ENCODE measurements at places on chromosomes 16 and 17.

DNA sequence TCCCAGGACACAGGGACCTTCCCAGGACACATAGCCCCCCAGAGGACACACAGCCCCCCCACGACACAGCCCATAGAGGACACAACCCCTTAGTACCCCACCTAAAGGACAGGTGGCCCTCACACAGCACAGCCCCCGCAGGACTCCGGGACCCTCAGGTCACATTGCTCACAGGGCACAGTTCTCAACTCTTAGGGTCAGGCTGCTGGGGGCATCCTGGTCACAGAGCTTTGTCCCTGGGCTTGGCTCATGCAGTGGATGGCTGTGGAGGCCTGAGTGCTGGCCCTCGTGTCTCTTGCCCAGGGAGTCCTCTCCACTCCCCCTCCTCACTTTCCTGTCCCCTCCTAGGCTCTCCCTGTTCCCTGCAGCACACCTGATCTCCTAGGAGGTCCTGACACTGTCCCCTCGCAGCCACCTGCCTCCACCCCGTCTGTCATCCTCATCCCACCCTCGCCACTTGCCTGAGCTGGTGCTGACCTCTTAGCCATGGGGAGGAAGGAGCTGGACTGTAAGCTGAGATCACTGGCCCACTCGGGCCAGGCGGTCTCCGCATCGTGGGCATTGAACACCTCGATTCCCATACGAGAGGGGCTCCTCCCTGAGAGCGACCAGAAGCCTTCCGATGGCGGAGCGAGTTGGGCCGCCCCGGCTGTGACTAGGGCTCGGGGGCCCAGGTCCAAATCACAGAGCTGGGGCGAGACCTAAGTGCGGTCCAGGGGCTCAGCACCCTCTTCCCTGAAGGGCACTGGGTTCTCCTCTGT lies 1.4 kb upstream of the WDR45B start:
- DNase-seq, result no peak

GRCh38 chr17:68924793-68925720 lies 30.1 kb downstream of the ABCA8 start:
- no peak for DNase-seq

DNA sequence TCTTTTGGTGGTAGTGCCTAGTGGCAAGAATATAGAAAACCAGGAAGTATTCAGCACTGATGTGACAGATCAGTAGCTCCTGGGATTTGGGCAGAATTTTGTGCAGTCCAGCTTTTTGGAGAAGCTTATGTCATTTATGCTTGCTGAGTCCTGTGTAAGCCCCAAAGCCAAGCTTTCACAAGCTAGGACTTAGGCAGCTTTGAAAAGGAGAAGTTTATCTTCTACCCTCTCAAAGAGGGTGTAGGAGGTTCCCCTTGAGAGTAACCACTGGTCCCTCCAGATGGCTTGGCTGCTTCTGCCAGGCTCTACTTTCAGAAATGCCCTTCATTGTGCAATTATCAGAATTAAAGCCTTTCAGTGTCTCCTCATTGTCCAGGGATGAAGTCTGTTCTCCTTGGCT lies 78.8 kb downstream of the CES1 start:
- no peak for DNase-seq

GRCh38 chr16:13928646-13929045 lies 8.7 kb downstream of the ERCC4 start:
- no peak for DNase-seq

- DNase-seq, result no peak
These were observed 26.8 kb downstream of the TBC1D16 start for GRCh38 chr17:80008848-80009247.

DNA sequence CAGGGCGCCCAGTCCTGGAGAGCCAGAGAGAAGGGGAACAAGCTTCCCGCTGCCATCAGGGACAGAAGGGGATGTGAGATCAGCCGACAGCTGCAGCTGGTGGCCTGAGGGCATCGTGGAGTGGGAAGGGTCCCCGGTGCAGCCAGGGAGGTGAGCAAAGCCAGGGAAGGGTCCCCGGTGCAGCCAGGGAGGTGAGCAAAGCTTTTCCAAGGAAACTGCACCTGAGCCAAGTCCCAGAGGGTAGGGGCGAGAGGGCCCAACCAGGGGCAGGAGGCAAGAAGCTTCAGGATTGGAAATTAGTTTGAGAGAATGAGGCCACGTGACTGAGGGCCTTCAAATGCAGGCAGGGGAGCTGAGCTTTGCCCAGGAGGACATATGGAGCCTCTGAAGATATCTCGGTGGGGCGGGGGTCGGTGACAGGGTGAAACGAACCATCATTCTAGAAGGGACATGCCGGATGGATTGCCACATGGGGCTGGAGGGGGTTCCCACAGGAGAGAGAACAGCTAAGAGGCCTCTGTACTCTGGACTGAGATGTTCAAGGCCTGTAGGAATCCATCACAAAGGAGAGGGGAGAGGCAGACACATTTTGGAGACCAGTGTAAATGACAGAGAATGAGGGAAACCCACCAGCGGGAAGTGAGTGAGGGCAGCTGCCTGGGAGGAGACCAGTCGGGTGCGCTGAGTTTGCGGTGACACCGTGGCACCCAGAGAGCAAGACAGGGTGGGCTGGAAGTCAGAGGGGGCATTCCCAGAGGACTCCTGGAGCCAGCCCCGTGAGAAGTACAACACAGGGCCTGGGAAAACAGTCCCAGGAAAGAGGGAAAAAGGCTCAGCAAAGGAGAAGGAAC lies 31.4 kb upstream of the RPH3AL start:
- no peak for DNase-seq

DNA sequence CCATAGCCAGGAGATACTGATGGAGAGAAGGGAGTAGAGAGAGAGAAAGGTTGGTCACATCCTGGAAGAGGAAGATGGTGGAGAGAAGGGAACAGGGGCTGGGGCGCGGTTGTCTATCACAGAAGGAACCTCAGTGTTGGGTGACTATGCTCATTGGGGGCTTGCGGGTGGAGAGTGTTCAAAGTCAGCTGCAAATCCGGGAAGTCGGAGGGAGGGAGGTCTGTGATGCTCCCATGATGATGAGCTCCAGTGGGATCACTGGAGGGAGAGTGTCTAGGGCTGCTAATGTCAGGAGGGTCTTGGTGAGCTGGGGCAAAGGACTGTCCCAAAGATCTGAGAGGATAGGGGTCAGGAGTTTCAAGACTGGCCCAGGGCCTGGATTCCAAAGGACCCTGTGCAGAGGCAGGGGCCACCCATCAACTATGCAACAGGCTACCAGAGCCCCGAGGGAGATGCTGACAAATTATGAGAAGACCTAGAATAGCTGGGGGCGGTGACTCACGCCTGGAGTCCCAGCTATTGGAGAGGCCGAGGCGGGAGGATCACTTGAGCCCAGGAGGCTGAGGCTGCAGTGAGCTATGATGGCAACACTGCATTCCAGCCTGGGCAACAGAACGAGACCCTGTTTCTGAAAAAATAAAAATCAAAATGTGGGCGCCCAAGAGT lies 2.6 kb downstream of the SPDYE4 start:
- DNase-seq, result no peak

GRCh38 chr17:16283705-16284104 lies 66.7 kb downstream of the PIGL start:
- DNase-seq, result no peak

DNA sequence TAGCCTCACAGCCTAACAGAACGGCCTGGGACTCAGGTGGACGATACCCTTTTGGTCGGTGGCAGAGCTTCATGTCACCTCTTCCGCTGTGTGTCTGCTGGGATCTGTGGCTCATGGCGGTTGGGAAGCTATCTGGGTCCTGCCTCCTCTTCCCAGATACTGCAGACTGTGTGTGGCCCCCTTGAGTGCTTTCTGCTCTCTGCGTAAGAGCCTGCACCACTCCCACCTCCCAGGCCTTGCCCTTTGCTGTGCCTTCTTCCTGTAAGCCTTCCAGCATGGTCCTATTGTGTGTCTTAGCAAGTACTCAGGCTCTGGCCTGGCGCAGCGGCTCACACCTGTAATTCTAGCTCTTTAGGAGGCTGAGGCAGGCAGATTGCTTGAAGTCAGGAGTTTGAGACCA lies 17.5 kb upstream of the ADCY7 start:
- DNase-seq, result no peak

DNA sequence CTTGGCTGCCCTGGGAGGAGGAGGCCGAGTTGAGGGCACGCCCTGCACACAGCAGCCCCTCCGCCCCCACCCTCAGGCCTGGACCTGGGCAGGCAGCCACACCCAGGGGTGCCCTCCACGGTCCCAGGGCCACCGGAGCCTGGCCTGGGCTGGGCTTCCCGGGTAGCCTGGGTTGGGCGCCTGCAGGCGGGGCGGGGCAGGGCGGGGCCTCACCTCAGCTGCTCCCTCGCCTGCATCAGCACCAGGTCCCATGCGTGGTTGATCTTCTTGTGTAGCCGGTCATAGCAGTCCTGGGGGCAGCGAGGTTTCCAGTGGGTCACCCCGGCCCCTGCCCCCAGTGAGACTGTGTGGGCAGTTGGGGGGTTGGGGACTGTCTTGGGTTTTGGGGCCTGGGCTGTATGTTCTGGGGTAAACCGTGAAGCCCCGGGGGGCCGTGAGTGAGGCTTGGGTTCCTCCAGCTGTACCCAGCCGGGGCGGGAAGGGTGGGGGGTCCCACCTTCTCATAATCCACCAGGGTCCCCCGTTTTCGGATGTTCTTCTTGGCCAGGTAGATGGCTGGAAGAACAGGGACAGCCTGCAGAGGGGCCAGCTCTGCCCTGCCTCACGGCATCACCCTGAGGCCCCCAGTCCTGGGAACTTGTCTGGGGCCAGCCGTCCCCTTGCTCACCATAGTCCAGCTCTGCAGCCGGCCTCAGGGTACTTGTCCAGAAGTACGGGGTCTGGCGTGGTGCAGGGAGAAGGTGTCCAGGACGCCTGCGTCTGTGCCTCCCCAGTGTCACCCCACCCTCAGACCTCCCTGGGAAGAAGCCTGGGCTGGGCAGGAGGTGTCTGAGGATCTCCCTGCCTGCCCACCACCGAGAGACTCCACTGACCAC lies 2.0 kb downstream of the RGS11 start:
- DNase-seq, result no peak

- no peak for DNase-seq
These were observed 3.4 kb upstream of the SLC38A10 start for GRCh38 chr17:81298325-81298990.

GRCh38 chr17:49437696-49438435 lies 23.2 kb upstream of the PHB1 start:
- DNase-seq, result no peak

GRCh38 chr17:57279432-57279831 lies 23.1 kb downstream of the MSI2 start:
- no peak for DNase-seq

GRCh38 chr17:61217878-61218437 lies 181.7 kb upstream of the TBX2 start:
- no peak for DNase-seq

GRCh38 chr17:9986754-9987382 lies 81.8 kb upstream of the RCVRN start:
- no peak for DNase-seq

GRCh38 chr16:57107321-57107922 lies 15.0 kb downstream of the CPNE2 start:
- no peak for DNase-seq

DNA sequence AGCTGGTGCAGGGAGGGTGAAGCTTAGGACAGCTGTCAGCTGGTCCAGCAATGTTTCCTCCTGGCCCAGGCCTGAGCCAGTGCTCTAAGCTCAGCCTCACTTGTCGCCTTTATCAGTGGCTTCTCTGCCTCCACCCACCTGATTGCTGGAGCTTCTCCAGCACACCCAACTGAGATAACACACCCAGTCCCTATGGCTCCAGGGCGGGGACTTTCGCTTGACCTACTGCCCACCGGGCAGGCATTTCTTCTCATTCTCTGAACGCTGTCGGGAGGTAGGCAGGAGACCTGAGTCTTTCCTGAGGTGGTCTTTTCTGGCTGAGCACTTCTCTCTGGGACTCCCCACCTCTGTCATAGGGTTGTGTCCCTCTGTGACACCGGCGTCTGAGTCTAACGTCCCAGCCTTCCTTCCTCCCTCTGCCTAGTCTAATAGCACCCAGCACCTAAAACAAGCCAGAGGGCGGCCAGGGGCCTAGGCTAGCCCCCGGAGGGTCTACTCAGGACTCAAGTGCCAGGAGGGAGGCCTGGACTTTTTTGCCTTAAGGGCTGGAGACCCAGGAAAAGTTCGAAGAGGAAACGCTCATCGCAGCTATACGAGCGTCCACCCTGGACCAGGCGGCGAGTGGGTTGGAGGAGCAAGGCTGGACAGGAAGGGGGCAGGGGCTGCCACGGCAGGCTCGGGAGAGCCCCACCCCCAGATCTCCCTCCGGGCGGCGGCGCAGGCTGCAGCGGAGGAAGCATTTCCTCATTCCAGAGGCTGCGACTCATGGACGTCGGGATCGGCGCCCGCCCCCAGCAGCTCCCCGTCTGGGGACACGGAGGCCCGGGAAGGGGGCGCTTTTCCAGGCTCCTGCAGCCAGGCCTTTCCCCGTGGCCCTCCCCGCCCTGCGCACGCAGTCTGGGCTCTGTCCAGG lies 756 bp downstream of the TAX1BP3 start:
- no peak for DNase-seq

DNA sequence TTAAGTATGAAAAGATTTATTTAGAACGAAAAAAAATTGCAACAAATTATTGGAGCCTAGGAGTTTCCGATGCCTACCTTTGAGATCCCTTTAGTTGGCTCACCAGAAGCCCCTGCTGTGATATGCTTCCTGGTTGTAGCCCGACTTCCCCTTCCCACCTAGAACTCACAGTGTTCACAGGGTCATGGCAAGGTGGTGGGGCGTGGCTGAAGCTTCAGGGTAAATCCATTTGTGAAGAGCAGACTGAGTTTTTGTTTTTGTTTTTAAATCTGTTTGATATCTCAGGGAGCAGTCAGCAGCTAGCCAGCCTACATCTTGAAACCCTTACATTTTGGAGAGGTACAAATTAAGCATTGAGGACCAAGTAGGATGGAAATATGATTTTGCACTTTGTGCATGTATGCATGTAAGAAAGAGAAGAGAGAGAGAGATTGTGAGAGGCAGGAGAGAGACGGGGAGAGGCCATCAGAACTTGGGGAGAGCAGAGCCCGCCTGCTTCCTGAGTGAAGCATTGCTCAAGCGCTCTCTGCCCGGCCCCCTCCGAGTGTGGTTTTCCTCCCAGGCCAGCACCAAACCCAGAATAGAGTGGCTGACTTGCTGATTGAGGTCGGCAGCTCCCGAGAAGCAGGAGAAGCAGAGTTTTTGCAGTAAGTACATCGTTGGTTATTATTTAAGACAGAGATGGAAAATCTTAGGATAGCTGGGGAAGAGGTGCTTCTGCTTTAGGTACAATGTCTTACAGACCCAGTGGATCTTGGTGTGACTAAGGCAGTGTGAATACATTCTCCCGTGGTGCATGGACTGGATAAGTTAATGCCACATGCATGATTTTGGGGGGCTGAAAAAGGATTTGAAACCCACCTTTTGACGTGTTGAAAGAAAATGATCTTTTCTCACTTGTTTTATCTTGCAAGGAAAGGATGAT lies 64.2 kb downstream of the SPECC1 start:
- no peak for DNase-seq

DNA sequence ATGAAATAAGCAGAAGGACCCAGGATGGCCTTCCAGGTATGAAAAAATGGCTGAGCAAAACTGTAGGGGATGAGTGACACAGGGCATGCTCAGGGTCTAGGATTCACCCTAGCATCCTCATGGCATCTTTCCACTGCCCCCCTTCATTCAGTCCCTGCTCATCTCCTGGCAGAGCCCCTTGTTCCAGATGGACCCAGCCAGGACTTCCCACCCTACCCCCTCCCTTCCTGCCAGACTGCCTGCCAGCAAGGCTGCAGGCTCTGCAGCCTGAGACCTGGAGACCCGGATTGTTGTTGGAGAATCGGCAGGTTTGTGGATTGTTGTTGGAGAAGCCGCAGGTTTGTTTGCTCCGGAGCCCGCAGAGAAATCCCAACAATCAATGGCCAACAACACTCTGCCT lies 6.6 kb downstream of the SEZ6 start:
- DNase-seq, result peak; percentile 61

Data from cerebellar nuclear complex (tissue), 1 donor.